ENCODE measurements at places on chromosomes 3 and 15.

- DNase-seq: no peak
These were observed 39.6 kb upstream of the CTNNB1 start for GRCh38 chr3:41159588-41160189.

DNA sequence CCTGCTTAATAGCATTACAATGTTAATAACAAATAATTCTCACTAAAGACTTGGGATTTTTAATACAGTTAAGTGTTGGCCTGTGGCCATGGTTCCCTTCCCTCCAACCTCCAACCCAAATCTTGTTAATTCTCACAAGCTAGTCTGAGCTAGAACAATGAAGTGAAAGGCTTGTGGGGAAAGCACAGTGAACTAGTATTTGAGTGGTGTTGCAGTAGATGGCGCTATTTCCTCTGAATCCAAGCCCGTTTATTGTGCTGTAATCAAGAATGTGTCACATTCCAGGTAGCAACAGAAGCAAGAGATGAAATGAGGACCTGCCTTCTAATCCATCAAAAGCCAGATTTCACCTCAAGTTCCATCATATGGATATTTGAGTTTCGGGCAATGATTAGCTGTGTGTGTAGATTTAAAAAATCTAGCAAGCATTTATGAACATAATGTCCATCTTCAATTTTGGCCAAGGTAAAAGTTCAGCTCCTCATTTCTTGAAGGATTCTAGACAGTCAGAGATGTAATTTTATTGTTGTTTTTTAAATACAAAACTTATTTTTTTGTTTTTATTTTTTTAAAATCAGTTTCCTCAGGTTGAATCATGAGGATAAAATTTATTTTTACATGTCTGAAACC, 160.7 kb downstream of the SQOR start:
- no peak for DNase-seq

GRCh38 chr15:44489464-44489863, 47.5 kb upstream of the EIF3J start:
- DNase-seq: no peak

GRCh38 chr3:38598791-38599190, 50.7 kb downstream of the SCN5A start:
- DNase-seq: no peak

GRCh38 chr3:153290268-153291015, 128.4 kb downstream of the RAP2B start:
- peak; percentile 23 for DNase-seq

DNA sequence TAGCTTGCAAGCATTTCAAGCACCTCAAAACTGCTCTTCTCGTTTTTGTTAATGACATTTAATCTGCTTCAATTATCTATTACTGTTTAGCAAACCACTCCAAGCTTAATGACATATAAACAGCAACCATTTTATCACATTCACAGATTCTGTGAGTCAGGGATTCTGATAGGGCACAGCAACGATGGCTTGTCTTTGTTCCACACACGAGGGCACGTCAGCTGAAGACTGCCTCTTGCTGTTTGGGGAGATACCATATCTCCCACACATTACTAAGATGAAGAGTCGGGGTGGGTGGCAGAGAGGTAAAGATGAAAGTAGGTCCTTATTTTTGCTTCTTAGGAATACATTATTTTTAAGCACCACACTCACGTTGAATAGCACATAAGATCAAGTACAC, 19.3 kb downstream of the CPOX start:
- DNase-seq: no peak

- no peak for DNase-seq
These were observed 23.4 kb downstream of the NCBP2 start for GRCh38 chr3:196918968-196919367.

DNA sequence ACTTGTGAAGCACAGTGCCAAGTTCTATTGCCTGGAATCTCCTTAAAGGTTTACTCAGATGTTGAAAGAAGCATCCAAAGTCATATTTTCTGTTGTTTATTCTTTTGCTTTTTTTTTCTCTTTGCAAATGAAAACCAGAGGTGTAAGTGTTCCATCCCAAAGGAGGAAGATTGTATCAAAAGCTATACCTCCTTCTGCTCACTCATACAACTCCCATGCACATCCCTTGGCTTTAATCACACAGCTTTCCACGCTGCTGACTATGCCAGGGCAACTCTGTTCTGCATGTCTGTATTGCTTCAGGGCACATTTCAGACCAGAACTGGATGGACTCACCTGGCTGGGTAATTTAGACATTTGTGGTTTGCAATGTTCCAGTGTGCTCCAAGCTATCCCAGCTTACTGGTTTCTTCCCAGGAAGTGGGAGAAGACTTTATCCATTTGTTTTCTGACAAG, 399.6 kb upstream of the TBL1XR1 start:
- DNase-seq: no peak

DNA sequence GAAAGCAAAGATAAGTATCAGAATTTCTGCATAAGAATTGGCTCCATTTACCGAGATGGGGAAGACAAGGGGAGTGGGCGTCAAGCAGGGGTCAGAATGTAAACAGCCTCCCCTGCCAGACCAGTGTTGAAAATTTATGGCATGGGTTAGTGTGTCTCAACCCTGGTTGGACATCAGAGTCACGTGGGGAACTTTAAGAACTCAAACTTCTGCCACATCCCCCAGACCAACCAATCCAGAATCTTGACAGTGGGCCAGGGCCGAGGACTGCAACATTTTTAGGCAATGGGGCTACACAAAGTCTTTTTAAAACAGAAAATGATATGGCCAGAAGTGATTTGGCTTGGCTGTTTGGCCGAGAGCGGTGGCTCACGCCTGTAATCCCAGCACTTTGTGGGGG, 14.3 kb upstream of the MASP1 start:
- DNase-seq: no peak

- DNase-seq: no peak
These were observed 15.1 kb downstream of the MB21D2 start for GRCh38 chr3:192902549-192902948.

GRCh38 chr3:34878488-34878887, 760.8 kb upstream of the ARPP21 start:
- no peak for DNase-seq

- no peak for DNase-seq
These were observed 21.7 kb upstream of the UTS2B start for GRCh38 chr3:191352014-191352413.

DNA sequence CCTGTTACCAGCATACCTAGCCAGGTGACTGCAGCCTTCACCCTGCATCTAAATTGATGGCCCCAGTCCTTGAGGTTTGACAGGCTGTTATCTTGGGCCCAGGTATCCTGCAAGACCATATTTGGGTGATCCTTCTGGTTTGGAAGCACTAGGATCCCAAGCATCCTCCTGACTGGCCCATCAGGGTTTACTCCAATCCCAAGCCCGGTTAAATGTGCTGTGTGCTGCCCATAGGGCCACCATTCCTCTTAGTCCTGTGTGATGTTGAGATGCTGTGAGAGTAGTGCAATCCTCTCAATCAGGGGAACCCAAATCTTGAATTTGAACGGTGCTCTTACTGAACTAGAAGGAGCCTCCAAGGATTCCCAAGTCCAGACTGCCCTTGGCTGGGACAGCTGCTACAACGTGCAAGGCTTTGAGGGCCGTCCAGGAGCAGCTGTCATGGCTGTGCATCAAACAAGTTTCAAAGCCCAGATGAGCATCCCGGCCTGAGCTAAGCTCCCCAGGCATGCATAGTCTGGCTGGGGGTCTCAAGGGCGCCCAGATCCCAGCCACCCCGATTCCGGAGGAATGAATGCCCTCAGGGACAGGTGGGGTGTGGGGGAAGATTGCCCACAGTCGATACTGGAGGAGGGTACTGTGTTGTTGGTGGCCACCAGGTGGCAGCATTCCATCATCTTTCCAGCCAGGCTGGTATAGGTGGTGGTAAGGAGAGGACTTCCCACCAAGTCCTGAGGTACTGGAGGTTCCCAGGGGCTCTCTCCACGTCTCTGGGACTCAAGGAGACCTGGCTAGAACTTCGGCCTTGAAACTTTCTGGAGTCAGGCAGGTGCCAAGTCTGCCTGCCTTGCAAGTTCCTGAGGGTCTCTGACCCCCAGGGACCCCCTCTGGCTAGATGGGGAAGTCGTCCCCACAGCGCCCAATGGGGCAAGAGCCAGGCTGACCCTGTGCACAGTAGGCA, 32.6 kb downstream of the RBM5 start:
- DNase-seq: peak; percentile 77

DNA sequence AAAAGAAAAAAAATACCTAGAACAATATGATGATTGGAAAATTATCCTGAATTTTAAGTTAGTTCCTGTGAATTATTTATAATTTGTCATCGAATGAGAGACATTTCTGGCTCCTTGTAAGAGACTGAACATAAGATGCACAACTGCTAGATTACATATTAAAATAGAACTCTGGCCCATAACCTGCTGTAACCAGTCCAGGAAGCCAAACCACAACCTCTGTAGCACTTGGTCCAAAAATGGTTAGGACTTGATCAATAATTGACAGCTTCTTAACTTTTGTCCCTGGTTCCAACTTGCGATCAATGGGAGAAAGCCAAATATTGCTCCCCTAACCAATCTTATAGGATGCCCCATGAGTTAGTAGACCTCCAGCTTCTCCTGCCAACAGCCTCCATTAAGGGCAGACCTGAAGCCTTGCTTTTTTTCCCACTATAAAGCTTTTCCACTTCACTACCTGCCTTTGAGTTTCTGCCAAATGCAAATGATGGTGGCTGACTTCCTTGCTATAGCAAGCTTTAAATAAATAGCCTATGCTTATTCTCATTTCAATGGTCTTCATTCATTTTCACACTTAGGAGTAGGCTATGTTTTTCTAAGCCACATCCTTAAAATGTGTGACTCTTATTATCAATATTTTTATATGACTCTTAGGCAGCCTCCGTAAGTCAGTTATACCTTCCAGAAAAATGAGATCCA, 224.0 kb upstream of the ARHGEF26 start:
- DNase-seq: no peak

GRCh38 chr15:101118116-101118515, 133.7 kb downstream of the CHSY1 start:
- no peak for DNase-seq

DNA sequence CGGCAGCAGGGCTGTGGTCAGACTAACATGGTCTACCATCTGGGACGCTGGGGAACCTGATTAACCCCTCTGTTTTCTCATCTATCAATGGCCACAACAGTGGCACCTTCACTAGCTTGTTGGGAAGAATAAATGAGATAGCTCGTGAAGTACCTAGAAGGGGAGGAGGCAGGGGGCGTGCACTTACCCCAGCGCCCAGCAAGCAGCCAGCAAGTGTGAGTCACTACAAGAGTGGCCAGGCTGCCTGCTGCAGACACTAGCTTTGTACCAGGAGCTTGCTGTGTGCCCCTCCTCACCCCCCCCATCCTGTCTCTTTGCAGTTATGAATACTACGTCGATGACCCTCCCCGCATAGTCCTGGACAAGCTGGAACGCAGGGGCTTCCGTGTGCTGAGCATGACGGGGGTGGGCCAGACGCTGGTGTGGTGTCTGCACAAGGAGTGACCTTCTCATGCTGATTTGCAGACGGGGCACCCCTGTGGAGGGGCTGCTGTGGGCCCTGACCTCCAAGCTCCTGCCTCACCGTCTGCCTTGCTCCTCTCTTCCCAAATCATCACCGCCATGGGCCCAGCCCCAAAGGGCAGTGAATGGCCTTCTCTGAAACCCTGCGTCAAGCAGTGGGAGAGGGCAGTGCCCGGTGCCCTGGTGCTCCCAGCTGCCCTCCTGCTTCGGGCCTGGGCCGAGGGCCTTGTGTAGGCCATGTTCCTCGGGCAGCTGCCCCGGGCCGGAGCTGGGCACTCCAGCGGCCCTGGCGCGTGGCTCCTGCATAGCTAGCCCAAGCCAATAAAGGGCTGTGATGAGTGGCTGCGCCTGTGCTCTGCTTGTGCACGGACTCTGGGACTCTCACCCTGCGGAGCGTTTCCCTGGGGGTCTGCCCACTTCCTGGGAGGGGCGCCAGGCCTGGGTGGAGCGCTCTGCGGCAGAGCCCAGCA, 2.6 kb upstream of the C15orf62 start:
- no peak for DNase-seq

- DNase-seq: no peak
These were observed 35.0 kb upstream of the TJP1 start for GRCh38 chr15:29857221-29857789.

GRCh38 chr3:144362126-144362525, 390.5 kb downstream of the DIPK2A start:
- no peak for DNase-seq

- no peak for DNase-seq
These were observed 452.0 kb downstream of the GABRG3 start for GRCh38 chr15:27422997-27423396.

GRCh38 chr3:149270180-149270579, 48.6 kb upstream of the CP start:
- DNase-seq: no peak

DNA sequence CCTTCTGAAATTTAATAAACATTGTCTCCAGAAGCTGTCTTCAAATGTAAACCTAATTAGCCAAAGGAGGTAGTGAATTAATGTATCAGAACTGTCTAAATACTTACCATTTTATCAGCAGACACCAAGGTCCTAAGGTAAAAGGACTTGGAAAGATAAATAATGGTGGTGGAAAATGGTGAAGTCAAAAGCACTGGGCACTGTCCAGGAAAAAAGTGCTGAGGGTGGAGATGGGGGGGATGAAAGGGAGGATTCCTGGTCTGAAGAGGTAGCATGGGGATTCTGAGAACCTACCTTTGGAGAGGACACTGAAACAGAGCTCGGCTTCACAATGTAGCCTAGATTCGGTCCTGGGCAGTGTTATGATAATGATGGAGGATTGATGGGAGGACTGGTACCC, 149.0 kb upstream of the DPH6 start:
- no peak for DNase-seq

GRCh38 chr3:42780892-42781700, 8.0 kb upstream of the CCDC13 start:
- peak; percentile 81 for DNase-seq

DNA sequence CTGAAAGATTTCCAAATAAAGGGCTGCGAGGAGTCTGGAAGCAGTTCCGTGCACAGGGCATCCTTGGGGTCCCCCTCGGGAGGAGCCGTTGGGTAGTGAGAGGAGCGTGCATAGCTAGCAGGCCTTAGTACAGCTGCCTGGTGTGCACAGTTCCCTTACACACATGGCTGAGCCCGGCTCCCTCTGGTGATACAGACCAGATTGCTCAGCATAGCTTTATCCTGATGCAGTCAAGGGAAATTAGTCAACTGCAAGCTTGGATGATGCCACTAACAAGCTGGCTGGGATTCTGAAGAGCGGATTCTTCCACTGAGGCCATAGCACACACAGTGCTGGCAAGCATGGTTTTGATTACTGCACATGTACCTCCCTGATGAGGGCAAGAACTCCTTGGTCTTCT, 349.4 kb downstream of the LRTM1 start:
- no peak for DNase-seq

DNA sequence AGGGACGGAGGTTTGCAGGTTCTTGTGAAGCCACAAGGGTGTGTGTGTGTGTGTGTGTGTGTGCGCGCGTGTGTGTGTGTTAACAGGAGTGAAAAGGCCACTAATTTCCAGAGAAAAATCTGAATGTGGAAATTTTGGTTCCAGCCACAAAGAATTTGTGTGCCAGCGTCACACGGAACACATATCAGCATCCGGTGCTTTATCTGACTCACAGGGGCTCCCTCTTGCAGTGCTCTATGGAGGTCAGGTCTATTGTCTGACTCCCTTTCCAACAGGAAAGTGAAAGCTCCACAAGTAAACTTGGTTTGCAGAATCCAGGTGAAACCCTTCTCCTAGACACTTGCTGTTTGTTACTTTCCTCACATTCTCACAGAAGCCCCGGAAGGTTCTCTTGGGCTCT, 6.2 kb downstream of the CLDN11 start:
- DNase-seq: no peak

All from AML-193 (cell line).